ENCODE measurements at places on chromosomes 2 and 18. TPM values are rescaled to one million over a fixed set of nuclear protein-coding genes. Genes with fewer than 3 reads are reported as not detected.

The FNDC4 gene
- not detected for total RNA-seq

The UGT1A10 gene
- total RNA-seq = not detected

The DYNAP gene
- total RNA-seq = not detected

The CPO gene
- total RNA-seq = not detected

The GKN2 gene
- not detected for total RNA-seq

The TANC1 gene
- 0.33 TPM for total RNA-seq

The FOXI3 gene
- total RNA-seq = not detected

The UGT1A6 gene
- not detected for total RNA-seq

The ZNF396 gene
- total RNA-seq = 0.19 TPM

The PTH2R gene
- total RNA-seq = 0.07 TPM
